ENCODE measurements at places on chromosomes 6 and 20. TPM values are rescaled to one million over a fixed set of nuclear protein-coding genes. Genes with fewer than 3 reads are reported as not detected.

DNA sequence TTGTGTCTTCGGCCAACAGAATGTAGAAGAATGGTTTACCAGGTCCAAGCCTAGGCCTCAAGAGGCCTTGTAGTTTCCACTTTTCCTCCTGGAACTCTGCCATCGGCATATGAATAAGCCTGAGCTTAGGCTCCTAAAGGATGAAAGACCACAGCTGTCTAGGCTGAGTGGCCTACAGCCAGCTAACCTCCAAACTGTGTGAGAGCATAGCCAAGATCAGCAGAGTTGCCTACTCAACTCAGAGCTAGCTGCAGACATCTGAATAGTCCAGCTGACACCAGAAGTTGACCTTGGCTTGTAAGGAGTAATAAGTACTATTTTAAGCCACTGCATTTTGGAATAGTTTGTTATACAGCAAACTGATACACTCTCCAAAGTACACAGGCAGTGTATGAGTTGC, 52.6 kb upstream of the SMIM29 start:
- H3K27me3 ChIP-seq = no peaks in the 10 kb centered on the region
- DNase-seq = no peak
- H3K36me3 ChIP-seq = no peaks in the 10 kb centered on the region
- peaks cover 5% of the 10 kb centered on the region for H3K4me1 ChIP-seq

DNA sequence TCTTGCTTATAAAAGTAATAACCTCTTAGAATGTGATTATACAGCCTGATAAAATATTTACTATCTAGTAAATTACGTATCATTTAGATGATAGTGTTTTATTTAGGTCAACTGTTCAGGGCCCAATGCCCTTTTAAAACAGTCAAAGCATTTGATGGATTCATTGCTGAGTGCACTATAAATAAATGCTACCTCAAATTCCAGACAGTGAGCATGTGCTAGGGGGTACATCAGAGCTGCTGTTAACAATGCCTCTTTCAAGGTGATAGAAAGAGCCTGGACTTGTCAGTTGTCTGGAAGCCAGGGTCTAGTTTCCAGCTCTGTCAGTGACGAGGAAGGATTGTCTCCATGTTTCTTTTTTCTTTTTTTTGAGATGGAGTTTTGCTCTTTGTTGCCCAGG, 7.5 kb upstream of the TMEM242 start:
- peaks cover 35% of the 10 kb centered on the region for H3K4me1 ChIP-seq
- no peak overlapping the region for H3K27ac ChIP-seq
- H3K4me3 ChIP-seq = no peak overlapping the region
- H3K27me3 ChIP-seq = peaks cover 38% of the 10 kb centered on the region
- DNase-seq = no peak

DNA sequence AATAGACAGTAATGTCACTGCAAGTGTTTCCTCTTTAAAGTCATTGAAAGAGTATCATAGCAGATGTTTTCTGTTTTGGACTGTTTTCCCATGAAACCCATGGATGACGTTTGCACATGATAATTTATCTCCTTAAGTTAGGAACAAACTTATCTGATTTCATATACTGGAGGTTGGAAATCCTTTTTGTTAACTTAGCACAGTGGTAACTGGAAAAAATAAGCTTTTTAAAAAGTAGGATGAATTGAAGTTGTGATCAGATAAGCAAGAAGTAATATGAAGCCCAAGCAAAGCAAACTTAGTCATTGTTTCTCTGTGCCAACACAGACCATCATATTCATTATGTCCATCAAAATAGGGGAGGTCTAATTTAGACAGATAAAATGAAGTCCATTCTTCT, 61.6 kb downstream of the PLCB4 start:
- no peak overlapping the region for H3K27ac ChIP-seq
- no peaks in the 10 kb centered on the region for H3K4me1 ChIP-seq
- H3K36me3 ChIP-seq = no peaks in the 10 kb centered on the region
- no peak overlapping the region for H3K4me3 ChIP-seq

DNA sequence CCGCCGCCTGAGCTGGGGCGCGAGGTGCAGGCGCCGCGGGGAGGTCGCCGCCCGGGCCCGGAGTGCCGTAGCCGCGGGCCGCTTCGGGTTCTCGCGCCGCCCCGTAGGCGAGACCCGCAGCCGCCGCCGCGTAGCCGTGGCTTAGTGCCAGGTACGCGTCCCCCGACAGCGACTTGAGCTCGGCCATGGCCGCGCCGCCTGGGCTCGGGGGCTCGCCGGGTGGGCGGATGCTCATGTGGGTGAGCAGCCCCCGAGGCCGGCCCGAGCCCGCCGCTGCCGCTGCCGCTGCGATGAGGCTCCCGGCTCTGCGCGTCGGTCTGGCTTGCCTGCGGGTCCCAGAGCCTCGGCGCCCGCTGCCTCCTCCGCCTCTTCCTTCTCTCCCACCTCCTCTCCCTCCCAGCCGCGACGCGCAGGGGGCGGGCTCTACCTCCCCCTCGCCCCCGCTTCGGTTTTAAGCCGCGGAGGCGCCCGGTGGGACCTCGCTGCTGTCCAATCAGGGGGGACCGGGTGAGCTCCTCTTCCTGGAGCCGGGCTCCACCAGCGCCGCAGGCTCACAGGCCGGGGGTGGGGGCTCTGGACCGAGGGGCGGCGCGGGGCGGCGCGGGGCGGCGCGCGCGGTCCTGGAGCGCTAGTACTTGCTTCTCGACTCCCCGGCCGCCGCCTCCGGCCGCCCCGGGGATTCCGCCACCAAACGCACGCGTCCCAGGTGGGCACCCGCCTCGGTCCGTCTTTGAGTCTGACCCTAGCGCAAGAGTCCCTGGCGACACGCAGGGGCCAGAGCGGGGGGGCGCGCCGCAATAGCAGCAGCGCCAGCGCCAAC, at the start of gene BHLHE23:
TSS of gene BHLHE23 (minus strand) at position 425 of the 820 bp plus-strand sequence. CDS start at position 235, 190 bp downstream.
- no peak for DNase-seq
- no peak within 1 kb of the TSS for H3K4me3 ChIP-seq
- H3K27ac ChIP-seq = no peak within 1 kb of the TSS
- H3K36me3 ChIP-seq = no peaks in the 10 kb centered on the region
- H3K4me1 ChIP-seq = peaks cover 23% of the 10 kb centered on the region

MYCT1 gene
- not detected for total RNA-seq
